Smooth muscle cell of the coronary artery (primary cell): ENCODE measurements at places on chromosomes 1 and 21. TPM values are rescaled to one million over a fixed set of nuclear protein-coding genes. Genes with fewer than 3 reads are reported as not detected.

NTNG1 gene
- total RNA-seq: 0.08 and 17.3 TPM in 2 replicates

PADI2 gene
- total RNA-seq: 0.12 and 0.60 TPM in 2 replicates

GJA9 gene
- total RNA-seq: 0.12 TPM in 1 of 2 replicates, not detected in the other

UTS2 gene
- total RNA-seq: not detected in 2 replicates

NPHS2 gene
- not detected in 2 replicates for total RNA-seq

CAMK1G gene
- total RNA-seq: under 0.01 and 0.38 TPM in 2 replicates

TMEM39B gene
- total RNA-seq: 6.1 and 7.2 TPM in 2 replicates

CENPL gene
- 3.9 and 9.5 TPM in 2 replicates for total RNA-seq

KIAA0040 gene
- 0.47 and 2.5 TPM in 2 replicates for total RNA-seq

HTR6 gene
- total RNA-seq: 0.23 TPM in 1 of 2 replicates, not detected in the other

TNFSF4 gene
- 0.70 and 17.2 TPM in 2 replicates for total RNA-seq

GREM2 gene
- total RNA-seq: 6.5 and 18.4 TPM in 2 replicates

MEX3A gene
- total RNA-seq: 0.47 and 4.7 TPM in 2 replicates

AADACL4 gene
- not detected in 2 replicates for total RNA-seq

PPFIA4 gene
- total RNA-seq: 3.6 and 22.6 TPM in 2 replicates

S100A12 gene
- total RNA-seq: not detected in 2 replicates

TRAF3IP3 gene
- not detected in 2 replicates for total RNA-seq

ZZZ3 gene
- total RNA-seq: 48.8 and 48.9 TPM in 2 replicates

OR14C36 gene
- not detected in 2 replicates for total RNA-seq

KCNN3 gene
- total RNA-seq: under 0.01 TPM in 1 of 2 replicates, not detected in the other

INAVA gene
- 0.08 TPM in 1 of 2 replicates, not detected in the other for total RNA-seq

C1orf185 gene
- not detected in 2 replicates for total RNA-seq

ATP1A4 gene
- not detected in 2 replicates for total RNA-seq

SLAMF9 gene
- total RNA-seq: 0.38 TPM in 1 of 2 replicates, not detected in the other

PPM1J gene
- total RNA-seq: 0.82 and 1.2 TPM in 2 replicates

HSPA6 gene
- total RNA-seq: 0.75 and 0.94 TPM in 2 replicates

PLCH2 gene
- 0.08 TPM in 1 of 2 replicates, not detected in the other for total RNA-seq

CD5L gene
- total RNA-seq: not detected in 2 replicates

SORT1 gene
- 8.2 and 9.7 TPM in 2 replicates for total RNA-seq

RHCE gene
- total RNA-seq: 0.94 and 1.1 TPM in 2 replicates
